ENCODE measurements at places on chromosomes 2 and 18. TPM values are rescaled to one million over a fixed set of nuclear protein-coding genes. Genes with fewer than 3 reads are reported as not detected.

DNA sequence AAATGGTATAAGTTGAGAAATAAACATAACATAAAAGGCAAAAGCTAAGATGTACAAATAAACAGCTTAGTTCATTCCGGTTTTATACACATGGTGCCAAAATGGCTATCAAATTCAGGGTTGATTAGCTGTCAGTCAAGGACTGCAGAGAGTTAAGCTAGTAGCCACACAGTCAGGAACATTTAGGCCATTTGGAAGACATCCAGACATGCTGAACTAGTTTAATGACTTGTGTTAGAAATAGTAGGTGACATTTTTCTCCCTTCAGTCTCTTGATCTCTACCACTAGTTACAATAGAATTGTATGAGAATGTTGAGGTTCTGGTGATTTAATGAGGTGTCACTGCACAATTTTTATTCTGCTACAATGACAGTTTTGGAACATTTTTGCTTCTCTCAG, 394.4 kb upstream of the SPHKAP start:
- no peaks in the 10 kb centered on the region for H3K36me3 ChIP-seq
- no peak overlapping the region for H3K27ac ChIP-seq
- H3K27me3 ChIP-seq, result no peaks in the 10 kb centered on the region
- no peak for DNase-seq
- H3K4me1 ChIP-seq, result no peaks in the 10 kb centered on the region
- no peak overlapping the region for H3K4me3 ChIP-seq

DNA sequence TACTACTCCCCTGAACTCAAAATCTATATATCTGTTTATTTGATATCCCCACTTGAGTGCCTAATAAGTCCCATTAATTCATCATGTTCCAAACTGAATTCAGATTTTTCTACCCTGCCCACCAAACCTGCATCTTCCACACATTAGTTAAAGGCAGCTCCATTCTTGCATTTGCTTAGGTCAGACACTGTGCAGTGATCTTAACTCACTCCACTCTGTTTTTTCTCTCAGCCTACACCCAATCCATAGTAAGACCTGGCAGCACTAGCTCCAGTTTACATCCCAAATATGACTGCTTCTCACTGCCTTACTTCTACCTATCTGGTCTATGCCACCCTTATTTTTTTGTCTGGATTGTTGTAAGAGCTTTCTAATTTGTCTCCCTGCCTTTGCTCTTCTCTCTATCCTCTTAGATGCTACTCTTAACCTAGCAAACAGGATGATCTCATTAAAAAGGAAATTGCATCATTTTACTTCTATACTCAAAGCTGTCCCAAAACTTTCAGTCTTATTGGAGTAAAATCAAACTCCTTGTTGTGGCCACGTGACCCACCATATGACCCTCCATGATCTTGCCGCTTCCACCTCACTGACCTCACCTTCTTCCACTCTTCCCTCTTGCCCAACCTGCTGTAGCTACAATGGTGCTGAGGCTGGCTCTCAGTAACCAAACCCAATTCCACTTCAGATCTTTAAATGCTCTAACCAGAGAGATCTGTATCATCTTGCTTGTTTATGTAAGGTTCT, 274.9 kb upstream of the FANCL start:
- H3K36me3 ChIP-seq, result no peaks in the 10 kb centered on the region
- no peak for DNase-seq
- H3K4me1 ChIP-seq, result no peaks in the 10 kb centered on the region

GRCh38 chr2:95071856-95072255, 46.3 kb downstream of the MAL start:
- H3K27ac ChIP-seq, result no peak overlapping the region
- no peaks in the 10 kb centered on the region for H3K27me3 ChIP-seq
- H3K36me3 ChIP-seq, result no peaks in the 10 kb centered on the region
- no peak for DNase-seq
- no peak overlapping the region for H3K4me3 ChIP-seq

- H3K4me3 ChIP-seq, result no peak overlapping the region
- DNase-seq, result no peak
- no peaks in the 10 kb centered on the region for H3K36me3 ChIP-seq
- no peaks in the 10 kb centered on the region for H3K4me1 ChIP-seq
- no peak overlapping the region for H3K27ac ChIP-seq
Observed at GRCh38 chr2:233223059-233223894, 28.2 kb upstream of the ATG16L1 start.

DNA sequence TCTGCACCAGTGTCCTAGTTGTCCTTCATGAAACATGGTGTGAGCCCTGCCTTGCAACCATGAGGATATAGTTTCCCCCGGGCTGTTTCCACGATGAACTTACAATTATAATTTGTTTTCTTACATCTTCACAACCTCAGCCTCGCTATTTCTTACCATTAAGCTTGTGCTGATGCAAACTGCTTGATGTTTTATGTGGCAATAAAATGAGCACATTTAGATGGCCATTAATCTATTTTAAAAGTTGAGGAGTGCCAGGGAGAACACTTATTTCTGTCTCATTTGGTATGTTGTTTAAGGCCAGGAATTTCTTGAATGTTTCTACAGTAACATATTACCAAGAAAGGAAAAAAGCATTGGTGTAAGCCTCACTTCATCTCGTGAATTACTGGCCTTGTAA, 214.5 kb upstream of the SLC8A1 start:
- H3K27ac ChIP-seq, result no peak overlapping the region
- H3K27me3 ChIP-seq, result no peaks in the 10 kb centered on the region
- no peaks in the 10 kb centered on the region for H3K4me1 ChIP-seq
- no peak overlapping the region for H3K4me3 ChIP-seq
- H3K36me3 ChIP-seq, result no peaks in the 10 kb centered on the region

DNA sequence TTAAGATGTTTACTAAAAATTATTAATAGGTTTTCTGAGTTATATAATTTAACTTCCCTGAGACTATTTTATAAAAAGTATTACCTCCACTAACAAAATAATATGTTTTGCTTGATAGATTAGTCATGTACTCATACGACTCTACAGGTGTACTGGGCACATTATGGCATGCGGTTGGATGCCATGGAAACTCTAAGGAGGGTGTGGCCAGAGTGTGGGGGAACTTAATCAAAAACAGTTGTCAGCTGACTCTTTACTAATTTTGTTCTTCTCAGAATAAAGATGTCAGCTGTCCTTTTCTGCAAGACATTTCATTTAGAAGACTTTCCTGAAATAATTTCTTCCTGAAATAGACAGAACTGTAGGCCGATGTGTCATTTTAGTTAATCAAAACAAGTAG, 228.3 kb upstream of the SIX3 start:
- DNase-seq, result no peak
- H3K4me1 ChIP-seq, result no peaks in the 10 kb centered on the region
- H3K27me3 ChIP-seq, result no peaks in the 10 kb centered on the region
- no peak overlapping the region for H3K27ac ChIP-seq

Gene SEPTIN10
- 4.2 TPM for polyA plus RNA-seq

All from naive thymus-derived CD4-positive, alpha-beta T cell (primary cell).